ENCODE measurements at places on chromosomes 16 and 17. TPM values are rescaled to one million over a fixed set of nuclear protein-coding genes. Genes with fewer than 3 reads are reported as not detected.

SCNN1G gene
- total RNA-seq, result not detected

GLIS2 gene
- total RNA-seq, result 0.34 TPM

TEKT5 gene
- not detected for total RNA-seq

NGFR gene
- total RNA-seq, result 0.17 TPM

TBC1D28 gene
- total RNA-seq, result not detected

USH1G gene
- not detected for total RNA-seq

RPL13 gene
- total RNA-seq, result 1,898 TPM

CBLN1 gene
- not detected for total RNA-seq

TMEM100 gene
- not detected for total RNA-seq

WFDC1 gene
- not detected for total RNA-seq

OR4D2 gene
- total RNA-seq, result not detected

TPPP3 gene
- not detected for total RNA-seq

KRT31 gene
- not detected for total RNA-seq

BAHCC1 gene
- not detected for total RNA-seq

CSH2 gene
- total RNA-seq, result not detected

GJC1 gene
- total RNA-seq, result 1.3 TPM

DHX58 gene
- total RNA-seq, result 80.6 TPM

GSPT1 gene
- total RNA-seq, result 123 TPM

COL1A1 gene
- 0.47 TPM for total RNA-seq

SPNS3 gene
- total RNA-seq, result 5.3 TPM

MYO15B gene
- total RNA-seq, result 43.2 TPM

ATP2A3 gene
- total RNA-seq, result 274 TPM

TEX14 gene
- total RNA-seq, result 0.44 TPM

FOXL1 gene
- total RNA-seq, result not detected

TNFRSF13B gene
- not detected for total RNA-seq

CDRT15 gene
- not detected for total RNA-seq

DPEP1 gene
- total RNA-seq, result not detected

IRX5 gene
- 0.34 TPM for total RNA-seq

PPM1E gene
- 0.12 TPM for total RNA-seq

HCRT gene
- total RNA-seq, result 0.39 TPM

USP43 gene
- 0.12 TPM for total RNA-seq

PRSS27 gene
- total RNA-seq, result 0.88 TPM

CDC6 gene
- total RNA-seq, result 72.0 TPM

TNFRSF17 gene
- not detected for total RNA-seq

HEATR9 gene
- total RNA-seq, result 0.56 TPM

PITPNM3 gene
- 1.0 TPM for total RNA-seq

SCGB1C2 gene
- not detected for total RNA-seq
